Stimulated activated CD4-positive, alpha-beta T cell treated with anti-CD3 and anti-CD28 coated beads, Interleukin-2, amount 100 ng/mL, for 24 hours (primary cell): ENCODE measurements at places on chromosomes 4 and X.

DNA sequence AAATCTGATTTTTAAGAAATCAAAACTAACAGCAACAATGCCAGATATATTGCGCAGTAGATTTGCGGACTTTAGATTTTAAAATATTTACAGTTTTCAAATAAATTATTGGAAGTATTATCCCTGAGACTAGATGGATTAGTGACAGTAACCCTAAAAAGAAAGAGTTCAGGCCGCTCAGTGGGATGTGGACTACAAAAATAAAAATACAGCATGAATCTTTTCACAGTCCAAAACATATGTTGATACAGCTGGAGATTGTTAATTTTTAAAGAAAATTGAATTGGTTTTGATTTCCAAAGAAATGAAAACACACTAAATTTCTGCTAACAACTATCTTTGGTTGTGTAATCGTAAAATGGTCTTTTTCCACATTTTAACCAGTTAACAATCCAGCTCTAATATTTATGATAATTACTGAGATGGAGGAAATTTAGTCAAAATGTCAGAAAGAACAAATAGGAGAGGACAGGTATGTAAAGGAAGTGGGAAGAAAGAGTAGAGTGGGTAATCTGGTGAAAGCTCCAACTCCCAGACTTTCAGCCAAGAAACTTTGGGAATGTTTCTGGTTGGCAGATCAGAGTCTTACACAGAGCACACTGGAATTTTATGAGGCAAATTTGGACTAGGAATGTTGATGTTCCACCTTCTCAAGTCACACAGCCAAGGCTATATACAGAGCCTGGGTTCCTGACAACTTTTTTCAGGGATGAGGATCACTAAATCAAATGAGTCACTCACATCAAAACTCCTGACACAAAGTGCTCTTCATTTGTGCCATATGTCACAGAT, 15.1 kb downstream of the C4orf36 start:
- DNase-seq: no peak

DNA sequence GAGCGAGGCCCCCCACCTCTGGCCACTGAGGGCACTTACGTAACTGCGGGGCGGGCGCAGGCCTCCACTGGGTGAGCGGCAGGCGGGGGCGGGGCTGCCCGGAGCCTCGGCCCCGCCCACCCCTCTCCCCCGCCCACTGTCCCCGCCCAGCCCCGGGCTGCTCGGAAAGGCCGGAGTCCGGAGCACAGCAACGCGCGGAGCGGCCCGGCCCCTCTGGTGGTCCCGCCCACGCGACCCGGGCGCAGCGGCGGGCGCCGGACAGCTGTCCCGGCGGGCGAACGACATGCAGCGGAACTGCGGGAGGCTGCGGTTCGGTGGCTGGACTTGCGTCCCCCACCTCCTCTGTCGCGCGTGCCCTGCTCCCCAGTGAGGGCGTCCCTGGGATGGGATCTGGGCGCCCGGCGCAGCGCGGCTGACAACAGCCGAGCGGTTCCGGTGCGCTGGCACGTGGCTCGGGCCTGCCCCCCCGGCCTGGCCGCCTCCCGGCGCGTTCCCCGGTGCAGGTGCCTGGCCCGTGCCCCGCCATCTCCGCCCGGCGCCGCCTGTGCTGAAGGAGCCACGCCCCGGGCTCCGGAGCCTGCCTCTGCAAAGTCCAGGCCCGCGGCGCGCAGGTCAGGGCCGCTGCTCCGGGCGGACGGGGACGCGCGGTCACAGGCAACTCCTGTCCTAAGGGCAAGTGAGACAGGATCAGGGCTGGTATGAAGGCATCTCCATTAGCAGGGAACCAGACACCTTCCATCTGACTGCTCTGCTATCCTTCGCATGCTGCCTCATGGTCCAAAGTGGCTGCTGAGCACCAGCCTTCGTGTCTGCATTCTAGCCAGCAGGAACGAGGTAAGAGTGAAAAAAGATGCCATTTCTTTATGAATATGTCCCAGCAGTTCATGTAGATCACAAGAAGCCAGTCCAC, 21.8 kb upstream of the JAKMIP1 start:
- peak; percentile 28 for DNase-seq

- no peak for DNase-seq
Observed at GRCh38 chrX:19659929-19660328, 144.6 kb upstream of the MAP3K15 start.

DNA sequence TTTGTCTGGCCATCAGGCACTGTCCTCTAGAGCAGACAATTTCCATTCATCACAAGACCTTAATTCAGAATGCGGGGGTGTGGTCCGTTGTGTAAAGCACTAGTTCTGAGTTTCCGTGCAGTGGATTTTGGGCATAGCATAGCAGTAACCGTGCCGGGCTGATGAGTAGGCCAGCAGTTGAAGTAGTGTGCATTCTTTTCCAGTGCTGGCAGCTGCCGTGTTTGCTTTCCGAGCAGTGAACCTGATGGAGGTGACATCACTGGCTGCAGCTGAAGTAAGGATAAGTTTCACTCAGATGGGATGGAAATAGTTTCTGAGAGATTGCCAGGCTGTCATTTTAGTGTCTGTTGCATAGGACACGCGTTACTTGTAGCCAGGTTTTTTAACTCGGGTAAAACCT, 107.0 kb upstream of the STIM2 start:
- DNase-seq: no peak

DNA sequence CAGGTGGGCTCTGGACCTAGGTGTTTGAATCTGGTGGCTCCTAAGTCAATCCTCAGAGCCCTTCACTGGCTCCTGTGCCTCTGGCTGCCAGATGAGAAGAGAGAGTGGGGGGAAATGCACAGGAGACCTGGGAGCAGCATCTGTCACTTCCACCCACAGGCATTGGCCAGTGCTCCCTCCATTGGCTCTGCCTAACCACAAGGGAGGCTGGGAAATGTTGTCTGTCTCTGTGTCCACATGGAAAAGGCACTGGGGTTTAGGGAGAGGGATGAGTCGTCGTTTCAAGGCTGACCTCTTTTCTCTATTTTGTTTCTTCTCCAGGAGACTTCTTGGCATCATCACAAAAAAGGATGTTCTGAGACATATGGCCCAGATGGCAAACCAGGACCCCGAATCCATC, 76.4 kb downstream of the CLCN4 start:
- DNase-seq: no peak
